Bronchial epithelial cell (primary cell): ENCODE measurements at places on chromosomes 1 and 21.

- peak; percentile 10 for DNase-seq
Measured at GRCh38 chr1:90319918-90320317, 325.0 kb downstream of the ZNF326 start.

DNA sequence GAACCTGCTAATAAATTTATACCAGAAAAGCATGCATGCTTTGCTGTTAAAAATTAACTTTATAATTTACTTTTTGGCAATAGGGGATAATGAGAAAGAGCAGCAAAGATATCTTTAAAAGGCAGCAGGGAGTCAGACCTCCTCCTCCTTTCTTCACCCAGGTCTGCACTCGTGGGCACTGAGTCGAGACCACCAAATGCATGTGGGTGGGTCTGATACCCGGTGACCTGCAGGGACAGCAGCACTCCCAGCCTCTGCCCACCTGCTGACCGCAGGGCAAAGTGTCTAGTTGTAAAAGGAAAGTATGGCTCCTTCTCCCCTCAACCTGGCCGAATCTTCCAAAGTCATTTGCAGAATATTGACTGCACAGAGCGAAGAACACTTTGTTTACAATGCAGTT, 43.7 kb upstream of the KIF26B start:
- no peak for DNase-seq

GRCh38 chr21:45330851-45331261, 43.2 kb upstream of the POFUT2 start:
- no peak for DNase-seq

DNA sequence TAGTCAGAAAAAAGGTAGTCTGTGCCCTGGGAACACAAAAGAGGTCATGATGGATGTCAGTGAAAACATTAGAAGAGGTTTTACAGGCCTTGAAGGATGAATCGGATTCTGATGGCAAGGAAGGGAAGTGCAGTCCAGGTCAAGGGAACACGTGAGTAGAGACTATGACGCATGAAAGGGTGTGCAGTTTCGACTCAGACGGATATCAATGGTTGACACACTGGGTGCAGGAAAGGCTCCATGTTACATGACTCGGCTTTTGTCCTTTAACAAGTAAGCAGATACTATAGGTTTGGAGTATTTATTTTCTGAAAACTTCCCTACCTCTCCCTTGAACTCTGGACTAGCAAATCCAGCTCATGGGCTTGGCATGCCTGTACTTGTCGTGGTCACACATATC, 55.3 kb downstream of the SEC16B start:
- DNase-seq, result peak; percentile 76

- no peak for DNase-seq
Measured at GRCh38 chr1:117308311-117308916, 58.8 kb upstream of the MAN1A2 start.

- peak; percentile 93 for DNase-seq
Measured at GRCh38 chr1:85495556-85495955, 30.6 kb upstream of the DDAH1 start.
